Stimulated activated CD4-positive, alpha-beta T cell treated with anti-CD3 and anti-CD28 coated beads, Interleukin-4, amount 100 ng/mL, for 4 hours (primary cell): ENCODE measurements at places on chromosomes 2 and 18.
A peak's percentile ranks its signal among the peaks of the same experiment; 100 is the strongest.

GRCh38 chr2:219495531-219496122 is 3.1 kb upstream of the GMPPA start:
- DNase-seq, result peak; percentile 45

DNA sequence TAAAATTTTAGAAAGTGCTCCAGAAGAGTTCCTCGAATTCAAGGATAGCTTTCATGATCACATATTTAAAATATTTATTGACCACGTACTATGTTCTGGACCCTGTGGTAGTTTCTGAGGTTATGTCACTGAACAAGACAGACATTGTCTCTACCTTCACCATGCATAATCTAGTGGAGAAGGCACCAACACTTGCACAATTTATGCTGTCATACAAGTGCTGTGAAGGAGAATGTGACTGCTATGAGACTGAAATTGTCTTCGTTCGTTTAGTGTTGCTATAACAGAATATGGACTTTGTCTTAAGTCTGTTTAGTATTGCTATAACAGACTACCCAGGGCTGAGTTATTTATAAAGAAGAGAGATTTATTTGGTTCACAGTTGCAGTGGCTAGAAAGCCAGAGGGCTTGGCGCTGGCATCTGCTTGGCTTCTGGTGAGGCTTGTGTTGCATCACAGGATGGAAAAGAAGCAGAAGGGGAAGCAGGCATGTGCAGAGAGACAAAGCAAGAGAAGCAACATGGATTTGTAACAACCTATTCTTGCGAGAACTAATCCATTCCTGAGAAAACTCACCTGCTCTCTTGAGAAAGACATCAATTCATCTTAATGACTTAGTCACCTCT is 50.0 kb upstream of the RFX8 start:
- no peak for DNase-seq

DNA sequence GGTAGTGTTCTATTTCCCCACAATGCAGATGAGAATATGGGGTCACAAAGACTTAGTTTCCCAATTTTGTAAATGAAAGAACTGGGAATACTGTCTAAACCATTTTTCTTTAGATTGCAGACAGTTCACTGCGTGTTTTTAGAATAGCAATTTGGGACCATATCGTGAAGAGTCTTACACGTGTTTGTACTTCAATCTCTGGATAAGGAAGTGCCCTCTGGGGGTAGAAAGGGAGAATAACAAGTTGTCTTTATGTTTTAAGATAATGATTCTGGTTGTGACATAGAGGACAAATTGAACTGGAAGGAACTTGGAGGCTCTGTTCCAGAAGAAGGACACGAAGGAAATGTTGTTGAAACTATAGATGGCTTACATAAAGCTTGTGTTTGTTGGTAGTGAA is 457.7 kb downstream of the CBLN2 start:
- no peak for DNase-seq

DNA sequence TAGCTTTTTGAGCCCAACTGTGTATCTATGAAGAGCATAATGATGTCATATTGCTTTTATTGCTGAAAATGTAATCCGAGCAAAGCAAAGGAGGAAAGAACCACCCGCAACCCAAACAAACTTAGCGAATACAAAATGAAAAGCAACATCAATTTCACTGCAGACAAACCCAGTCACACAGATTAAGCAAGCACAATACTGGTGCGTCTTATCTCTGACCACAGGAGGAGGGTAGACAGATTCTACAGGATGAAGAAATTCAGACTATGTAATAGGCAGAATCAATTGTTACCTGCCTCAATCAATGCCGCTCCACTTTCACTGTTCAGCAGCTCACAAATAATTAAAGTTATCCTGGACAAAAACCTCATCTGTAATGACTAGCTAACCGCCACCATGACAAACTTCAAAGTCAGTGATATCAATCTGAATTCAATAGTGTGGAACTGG is 115.5 kb upstream of the SP3 start:
- DNase-seq, result no peak
